ENCODE measurements at places on chromosomes 13 and 19. TPM values are rescaled to one million over a fixed set of nuclear protein-coding genes. Genes with fewer than 3 reads are reported as not detected.

GRCh38 chr19:46488551-46488950, 7.1 kb downstream of the PNMA8B start:
- DNase-seq, result no peak

DNA sequence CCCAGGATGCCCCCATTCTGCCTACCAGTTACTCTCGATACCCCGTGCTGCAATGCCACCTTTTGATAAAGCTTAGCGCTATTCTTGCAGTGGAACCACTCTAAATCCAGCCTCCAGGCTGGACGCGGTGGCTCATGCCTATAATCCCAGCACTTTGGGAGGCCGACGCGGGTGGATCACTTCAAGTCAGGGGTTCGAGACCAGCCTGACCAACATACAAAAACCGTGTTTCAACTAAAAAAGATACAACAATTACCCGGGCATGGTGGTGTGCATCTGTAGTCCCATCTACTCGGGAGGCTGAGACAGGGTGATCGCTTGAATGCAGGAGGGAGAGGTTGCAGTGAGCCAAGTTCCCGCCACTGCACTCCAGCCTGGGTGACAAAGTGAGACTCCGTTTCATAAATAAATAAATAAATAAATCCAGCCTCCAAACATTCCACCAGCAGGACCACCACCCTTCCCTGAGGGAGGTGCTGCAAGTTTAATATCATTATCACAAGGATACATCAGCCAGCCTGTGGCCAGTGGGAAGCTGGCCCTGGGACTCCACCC, 27.7 kb downstream of the CYP2B6 start:
- DNase-seq, result no peak

- no peak for DNase-seq
Measured at GRCh38 chr13:76692346-76692745, 193.9 kb downstream of the KCTD12 start.

- no peak for DNase-seq
Measured at GRCh38 chr13:42497798-42498197, 76.2 kb upstream of the TNFSF11 start.

- DNase-seq, result no peak
Measured at GRCh38 chr13:110770678-110771077, 57.2 kb downstream of the ING1 start.

DNA sequence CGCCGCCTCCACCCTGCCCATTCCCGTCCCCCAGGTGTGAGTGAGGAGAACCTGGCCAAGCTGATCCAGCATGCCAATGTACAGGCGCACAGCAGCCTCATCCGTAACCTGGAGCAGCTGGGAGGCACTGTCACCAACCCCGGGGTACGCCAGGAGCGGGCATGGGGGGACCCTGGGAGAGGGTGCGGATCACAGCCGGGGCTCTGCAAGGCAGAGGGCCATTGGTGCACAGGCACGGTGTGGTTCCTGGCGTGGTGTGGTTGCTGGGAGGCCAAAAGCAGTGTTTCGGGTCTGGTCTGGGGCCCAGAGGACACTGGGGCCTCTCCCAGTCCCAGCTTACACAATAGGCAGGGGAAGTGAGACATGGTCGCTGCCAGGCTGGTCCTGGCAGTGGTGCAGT, 8.3 kb downstream of the STXBP2 start:
- no peak for DNase-seq

KLK6 gene
- total RNA-seq, result 0.24 TPM

DNA sequence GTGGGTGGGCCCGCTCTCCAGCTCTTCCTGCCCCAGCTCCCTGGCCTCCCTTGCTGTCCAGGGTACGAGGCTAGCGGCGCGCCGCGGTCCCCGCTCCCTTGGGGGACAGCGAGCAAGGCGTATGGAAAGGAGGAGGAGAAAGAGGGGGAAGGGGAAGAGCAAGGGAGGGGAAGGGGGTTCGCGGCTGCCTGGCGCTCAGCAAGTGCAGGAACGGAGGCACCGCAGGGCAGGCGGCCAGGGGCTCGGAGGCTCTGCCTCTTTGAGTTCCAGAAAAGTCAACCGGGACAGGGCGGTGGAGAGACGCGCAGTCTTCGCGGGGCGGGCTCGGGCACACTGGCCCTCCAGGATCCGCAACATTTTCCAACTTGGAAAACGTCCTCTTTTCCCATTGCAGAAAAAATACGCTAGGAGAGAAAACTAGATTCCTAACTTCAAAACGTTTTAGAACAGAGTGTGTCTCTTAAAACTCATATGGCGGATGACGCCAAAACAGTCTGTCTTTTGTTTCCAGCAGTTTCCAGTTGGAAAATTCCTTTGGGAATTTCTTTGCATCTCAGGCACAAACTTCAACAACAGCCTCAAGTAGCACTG, 23.1 kb upstream of the TNFRSF19 start:
- peak; percentile 46 for DNase-seq

SETDB2 gene
- 20.0 TPM for total RNA-seq

CEACAM4 gene
- total RNA-seq, result 0.18 TPM
